ENCODE measurements at places on chromosomes 2 and 18.

DNA sequence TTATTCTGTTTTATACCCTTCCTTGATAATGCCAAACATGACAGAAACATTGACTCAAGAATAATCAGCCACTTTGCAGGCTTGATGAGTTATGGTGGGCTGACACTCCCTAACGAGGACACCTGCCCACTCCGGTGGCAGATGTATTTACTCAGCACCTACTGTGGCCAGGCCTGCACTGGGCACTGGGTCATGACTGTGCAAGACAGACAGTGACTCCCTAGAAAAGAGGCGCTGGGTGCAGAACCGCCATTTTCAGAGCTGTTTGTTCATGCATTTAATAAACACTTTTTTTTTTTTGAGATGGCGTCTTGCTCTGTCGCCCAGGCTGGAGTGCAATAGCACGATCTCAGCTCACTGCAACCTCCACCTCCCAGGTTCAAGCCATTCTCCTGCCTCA, 32.5 kb downstream of the SNED1 start:
- DNase-seq: no peak

- DNase-seq: no peak
Measured at GRCh38 chr2:104502901-104503300, 351.0 kb upstream of the POU3F3 start.

GRCh38 chr2:46392561-46393346, 86.6 kb upstream of the TMEM247 start:
- no peak for DNase-seq

- no peak for DNase-seq
Measured at GRCh38 chr2:24586955-24587354, 95.9 kb downstream of the NCOA1 start.

GRCh38 chr2:117936871-117937428, 76.9 kb downstream of the CCDC93 start:
- no peak for DNase-seq

DNA sequence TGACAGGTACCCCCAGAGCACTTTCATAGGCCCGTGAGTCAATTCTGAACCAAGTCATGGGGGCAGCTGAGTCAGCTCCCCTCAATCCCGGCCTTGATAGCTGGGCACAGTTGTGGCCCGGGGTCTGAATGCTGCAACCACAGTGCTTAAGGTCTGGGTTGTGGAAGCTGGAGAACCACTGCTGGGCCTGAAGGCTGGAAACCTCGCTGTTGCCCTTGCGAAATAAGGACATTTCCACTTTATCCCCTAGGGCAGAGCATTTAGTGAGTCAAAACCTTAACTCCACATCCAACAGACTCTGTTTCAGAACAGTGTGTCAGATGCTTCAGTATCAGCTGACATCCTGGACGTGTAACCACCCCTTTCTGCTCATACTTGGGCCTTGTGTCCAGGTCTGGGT, 58.6 kb downstream of the SP110 start:
- no peak for DNase-seq

DNA sequence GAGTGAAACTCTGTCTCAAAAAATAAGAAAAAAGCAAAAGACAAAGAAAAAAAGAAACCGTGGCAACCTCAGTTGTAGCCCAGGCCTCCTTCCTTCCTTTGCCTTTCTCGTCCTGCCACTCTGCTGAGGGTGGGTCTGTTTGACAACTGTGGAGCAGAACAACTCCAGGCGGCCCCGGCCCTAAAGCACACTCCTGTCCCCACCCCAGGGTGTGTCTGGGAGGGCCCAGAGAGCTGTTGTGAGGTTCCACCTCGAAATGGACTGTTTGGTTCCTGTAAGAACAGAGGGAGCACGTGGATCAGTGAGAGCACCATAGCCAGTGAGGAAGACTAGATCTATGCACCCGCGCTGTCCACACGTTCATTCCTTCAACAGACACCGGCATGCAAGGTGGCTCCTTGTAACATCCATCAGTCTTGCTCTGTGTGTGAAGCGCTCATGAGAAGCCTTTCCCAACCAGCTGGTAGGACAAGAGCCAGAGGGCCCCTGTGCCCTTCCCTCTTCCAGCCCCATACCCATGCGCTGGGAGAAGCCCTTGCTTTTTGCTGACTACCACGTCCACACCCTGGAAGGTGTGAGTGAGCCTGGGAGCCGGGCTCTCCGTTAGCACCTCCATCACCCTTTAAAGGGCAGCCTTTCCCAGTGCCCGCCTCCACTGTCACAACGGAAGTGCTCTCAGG, 61.6 kb downstream of the SOWAHC start:
- DNase-seq: no peak

GRCh38 chr2:67457699-67458098, 60.6 kb downstream of the ETAA1 start:
- DNase-seq: no peak

- DNase-seq: peak; percentile 81
Measured at GRCh38 chr2:118670838-118671237, 176.6 kb downstream of the EN1 start.

GRCh38 chr2:133287709-133288108, 280.6 kb downstream of the NCKAP5 start:
- DNase-seq: no peak

- no peak for DNase-seq
Measured at GRCh38 chr2:240876475-240877251, 8.0 kb downstream of the AGXT start.

DNA sequence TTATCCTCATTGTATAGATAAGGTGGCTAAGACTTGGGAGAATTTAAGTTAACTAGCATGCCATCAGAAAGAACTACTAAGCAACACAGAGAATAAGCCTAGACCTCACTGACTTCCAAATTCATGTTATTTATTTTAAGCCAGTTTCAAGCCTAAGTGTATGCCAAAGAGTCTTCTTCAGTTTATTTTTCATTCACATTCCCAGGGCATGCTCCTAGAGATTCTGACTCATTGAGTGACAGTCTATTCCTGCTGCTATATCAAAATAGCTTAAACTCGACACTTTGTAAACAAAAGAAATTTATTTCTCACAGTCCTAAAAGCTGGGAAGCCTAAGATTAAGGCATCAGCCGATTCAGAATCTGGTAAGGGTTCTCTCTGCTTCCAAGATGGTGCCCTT, 467.1 kb downstream of the MBD2 start:
- no peak for DNase-seq

GRCh38 chr2:237861875-237862527, 2.6 kb downstream of the RAMP1 start:
- no peak for DNase-seq

GRCh38 chr18:51076503-51076902, 46.5 kb downstream of the SMAD4 start:
- no peak for DNase-seq

DNA sequence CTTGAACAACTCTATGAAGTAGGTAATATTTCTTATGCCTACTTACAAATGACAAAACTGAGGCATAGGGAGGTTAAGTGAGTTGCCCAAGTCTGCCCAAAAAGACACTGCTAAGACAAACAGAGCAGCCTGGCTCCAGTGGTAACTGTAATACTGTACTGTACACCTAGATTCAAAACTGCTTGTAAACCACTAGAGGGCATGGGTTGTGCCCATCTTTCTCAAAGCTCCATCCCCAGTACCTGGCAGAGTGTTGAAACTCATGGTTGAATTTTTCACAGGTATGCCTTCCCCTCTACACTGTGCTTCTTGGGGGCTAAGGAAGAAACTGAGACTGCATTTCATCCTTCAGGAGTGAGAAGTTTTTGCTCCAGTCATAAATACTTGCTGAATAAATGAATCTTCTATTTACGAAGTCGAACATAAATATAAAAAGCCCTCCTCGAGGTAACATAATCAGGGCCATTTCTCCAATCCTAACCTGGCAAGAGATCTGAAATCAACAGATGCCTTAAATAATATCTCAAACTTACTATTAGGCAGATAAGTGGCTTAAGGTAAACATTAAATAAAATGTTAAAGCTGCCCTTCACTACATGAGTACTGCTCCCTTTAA, 2.0 kb downstream of the PPP4R1 start:
- DNase-seq: no peak

GRCh38 chr18:46271488-46271887, 167.3 kb downstream of the HAUS1 start:
- no peak for DNase-seq

GRCh38 chr2:11810237-11810977, 64.0 kb downstream of the LPIN1 start:
- DNase-seq: no peak
